Neural crest cell (in vitro differentiated cells): ENCODE measurements at places on chromosomes 16 and 17. TPM values are rescaled to one million over a fixed set of nuclear protein-coding genes. Genes with fewer than 3 reads are reported as not detected.

DNA sequence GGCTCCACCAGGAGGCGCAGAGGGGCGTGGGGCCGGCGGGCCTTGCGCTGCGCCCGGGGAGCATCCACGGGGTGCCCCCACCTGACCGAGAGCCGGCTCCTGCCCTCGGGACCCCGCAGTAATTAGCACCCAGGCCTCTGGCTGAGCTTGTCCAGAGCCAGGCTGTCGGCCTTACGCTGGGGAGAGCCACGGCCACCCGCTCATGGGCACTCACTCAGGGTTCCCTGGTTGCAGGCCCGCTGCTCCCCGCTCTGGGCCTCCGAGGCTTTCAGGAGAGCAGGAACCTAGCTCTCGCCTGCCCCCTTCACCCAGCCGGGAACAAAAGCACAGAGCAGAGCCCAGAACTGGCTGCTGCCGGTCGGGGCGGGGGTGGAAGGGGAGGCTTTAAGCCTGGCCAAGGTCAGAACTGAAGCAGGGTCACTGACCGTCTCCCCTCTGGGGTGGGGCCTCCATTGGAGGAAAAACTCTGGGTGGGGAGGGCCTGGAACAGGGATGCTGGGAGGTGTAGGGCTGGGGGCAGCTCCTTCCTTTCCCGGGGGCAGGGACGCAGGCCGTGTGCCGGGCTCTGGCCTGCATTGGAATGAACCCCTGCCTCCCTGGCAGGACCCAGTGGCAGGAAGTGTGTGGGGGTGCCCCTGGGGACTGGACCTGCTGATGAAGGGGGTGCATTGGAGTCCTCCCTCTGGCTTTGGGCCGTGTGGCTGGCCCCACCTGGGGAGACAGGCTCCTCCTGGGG, 12.3 kb downstream of the GLIS2 start:
- DNase-seq = peak; percentile 68

DNA sequence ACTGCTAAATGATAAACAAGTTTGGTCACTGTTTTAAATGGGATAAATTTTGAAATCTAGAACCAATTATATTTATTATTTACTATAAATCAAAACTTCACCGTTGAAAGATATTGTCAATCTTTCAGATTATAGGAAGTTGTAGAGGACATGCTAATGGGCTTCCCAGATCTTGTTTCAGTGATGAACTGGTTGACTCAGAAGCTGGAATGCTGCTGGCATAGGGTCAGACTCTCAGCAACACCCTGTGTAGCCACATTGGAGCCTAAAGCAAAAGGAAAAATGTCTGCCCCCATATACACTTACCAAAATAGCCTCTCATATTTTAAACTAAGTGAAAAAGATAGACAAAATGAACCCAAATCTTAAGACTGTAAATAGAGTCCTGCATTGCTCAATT, 916.9 kb upstream of the SOX9 start:
- no peak for DNase-seq

- DNase-seq = no peak
Measured at GRCh38 chr17:63703556-63704258, 3.8 kb upstream of the LIMD2 start.

- DNase-seq = no peak
Measured at GRCh38 chr16:35743101-35743692, 2283.8 kb downstream of the TP53TG3F start.

DNA sequence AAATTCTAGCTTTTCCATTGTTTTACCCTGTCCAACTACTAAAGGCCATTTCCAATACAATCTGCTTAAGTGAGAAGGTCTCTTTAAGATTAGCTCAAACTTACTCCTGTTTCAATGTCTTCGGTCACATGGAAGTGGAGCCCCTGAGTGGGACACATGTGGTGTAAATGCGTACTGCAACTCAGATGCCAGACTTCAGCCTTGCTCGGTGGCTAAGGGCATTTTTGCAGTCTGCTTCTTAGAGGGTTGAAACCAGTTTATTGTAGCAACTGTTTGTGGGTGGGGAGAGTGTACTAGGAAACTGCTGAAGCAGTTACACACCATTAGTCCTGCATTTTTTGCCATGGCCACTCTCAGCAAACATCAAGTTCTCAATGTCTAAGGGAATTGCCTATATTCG, 140.6 kb downstream of the PARN start:
- no peak for DNase-seq

GRCh38 chr17:12917399-12917798, 100.4 kb downstream of the ELAC2 start:
- no peak for DNase-seq

GRCh38 chr17:41959030-41959335, 7.6 kb upstream of the CNP start:
- DNase-seq = no peak

DNA sequence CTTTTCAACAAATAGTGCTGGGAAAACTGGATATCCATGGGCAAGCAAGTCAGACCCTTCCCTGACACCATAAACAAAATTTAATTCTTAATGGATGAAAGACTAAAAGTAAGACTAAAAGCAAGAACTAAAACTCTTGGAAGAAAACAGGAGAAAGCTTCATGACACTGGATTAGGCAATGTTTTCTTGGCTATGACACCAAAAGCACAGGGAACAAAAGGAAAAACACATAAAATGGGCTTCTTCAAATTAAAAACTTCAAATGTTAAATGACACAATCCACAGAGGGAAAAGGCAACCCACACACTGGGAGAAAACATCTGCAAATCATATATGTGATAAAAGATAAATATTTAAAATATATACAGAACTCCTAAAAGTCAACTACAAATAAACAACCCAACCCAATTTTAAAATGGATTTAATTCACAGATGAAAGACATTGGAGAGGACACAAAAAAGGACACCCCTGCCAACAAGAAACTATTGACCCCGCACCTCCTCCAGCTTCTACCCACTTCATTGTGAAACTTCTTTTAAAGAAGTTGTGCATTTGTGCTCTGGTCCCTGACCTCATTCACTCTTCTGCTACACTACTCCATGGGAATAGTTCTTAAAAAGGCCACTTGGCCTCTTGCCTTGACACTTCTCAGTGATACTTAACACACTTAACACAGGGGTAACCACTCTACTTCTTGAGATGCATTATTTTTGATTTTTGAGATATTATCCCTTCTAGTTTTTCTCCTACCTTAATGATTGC, 80.3 kb downstream of the TRIM37 start:
- DNase-seq = no peak

DNA sequence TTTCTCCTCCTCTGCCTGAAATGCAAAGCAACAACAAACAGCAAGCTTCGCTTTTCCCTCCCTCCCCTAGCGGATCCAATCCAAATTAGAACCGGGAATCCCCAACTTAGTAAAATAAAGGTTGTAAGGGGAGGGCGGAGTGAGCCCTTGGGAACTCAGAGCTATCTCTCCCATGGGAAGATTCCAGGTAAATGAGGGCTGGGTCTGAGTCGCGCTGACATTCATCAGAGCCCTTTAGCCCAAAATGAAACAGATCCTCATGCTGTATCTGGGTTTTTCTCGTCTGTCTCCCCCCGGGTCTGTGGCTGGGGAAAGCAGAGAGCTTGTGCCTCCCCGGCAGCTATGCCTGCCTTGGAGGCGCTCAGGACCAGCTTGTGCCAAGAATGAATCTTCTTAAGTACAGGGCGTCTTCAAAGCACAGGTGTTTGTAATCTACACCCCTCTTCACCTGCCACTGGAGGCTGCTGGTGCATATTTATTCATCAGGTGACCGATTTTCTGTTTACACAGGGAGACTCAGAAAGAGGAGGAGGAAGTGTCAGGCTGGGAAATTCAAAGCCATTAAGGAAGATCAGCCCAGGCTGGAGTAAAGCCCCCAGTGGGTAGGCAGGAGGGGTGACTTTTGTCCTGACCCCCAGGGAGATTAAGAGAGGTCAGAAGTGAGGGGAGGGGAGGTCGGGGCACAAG, 55.0 kb upstream of the GSE1 start:
- DNase-seq = no peak

DNA sequence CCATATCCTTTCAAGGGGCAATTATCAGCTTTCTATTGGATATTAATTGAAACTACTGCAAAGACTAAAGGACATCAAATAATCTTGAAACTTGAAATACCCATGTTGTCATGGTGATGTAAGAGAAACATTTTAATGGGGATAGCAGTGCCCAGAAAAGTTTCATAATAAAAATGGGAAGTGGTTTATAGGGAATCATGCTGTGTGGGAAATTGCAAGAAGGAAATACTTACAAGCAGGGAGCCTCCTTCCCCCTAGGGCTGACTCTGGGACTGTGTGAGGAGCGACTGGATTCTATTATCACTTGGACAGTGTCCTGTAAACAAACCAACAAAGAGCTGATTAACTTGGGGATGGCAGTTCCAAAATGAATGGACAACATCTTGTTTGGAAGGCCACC, 1393.1 kb upstream of the GOT2 start:
- no peak for DNase-seq

DNA sequence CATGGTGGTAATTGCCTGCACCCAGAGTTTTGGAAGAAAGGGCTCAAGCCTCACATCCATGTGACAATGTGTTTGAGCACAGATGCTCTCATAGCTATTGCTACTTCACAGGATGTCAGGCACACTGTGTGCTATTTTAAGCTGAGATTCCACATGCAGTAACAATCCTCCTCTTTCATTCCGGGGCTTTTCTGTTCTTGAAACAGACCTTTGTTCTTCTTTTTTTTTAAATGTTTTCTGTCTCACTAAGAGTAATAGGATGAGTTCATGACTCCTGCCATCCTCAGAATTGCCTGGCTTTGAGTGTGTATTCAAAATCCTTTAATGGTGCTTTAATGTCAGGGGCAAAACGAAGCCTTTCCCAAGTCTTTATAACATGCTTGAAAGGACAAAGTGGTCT, 198.9 kb downstream of the ABCC12 start:
- peak; percentile 16 for DNase-seq

GRCh38 chr17:67509390-67510287, 132.6 kb downstream of the PITPNC1 start:
- DNase-seq = no peak

- no peak for DNase-seq
Measured at GRCh38 chr16:89519881-89520280, 11.7 kb downstream of the SPG7 start.

- no peak for DNase-seq
Measured at GRCh38 chr17:7219229-7219811, 316 bp downstream of the DLG4 start.

DNA sequence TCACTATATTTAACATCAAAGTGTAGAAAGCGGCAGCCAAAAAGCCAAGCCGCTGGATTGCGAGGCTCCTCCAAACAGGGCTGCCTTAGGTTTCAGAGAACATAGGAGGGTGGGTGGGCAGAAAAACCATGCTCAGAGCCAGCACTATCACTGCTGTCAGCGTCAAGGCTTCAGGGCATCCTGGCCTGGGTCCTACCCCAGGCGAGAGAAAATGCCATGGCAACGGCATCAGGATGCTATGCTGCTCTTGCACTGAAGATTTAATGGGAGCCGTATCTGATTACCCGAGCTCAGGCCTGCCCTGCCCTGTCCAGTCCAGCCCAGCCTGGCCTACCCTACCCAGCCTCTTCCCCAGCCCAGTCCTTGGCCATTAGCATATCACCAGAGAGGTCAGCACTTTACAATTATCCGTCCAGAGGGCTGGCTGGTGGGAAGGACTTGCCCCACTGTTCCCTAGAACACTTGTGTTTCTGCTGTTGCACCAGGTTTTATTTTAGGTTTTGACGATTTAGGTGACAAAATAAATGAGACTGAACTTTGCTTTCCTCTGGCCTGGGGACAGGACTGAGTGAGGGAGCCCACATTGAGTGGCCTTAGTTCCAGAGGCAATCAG, 61.1 kb downstream of the TOM1L2 start:
- peak; percentile 24 for DNase-seq

DNA sequence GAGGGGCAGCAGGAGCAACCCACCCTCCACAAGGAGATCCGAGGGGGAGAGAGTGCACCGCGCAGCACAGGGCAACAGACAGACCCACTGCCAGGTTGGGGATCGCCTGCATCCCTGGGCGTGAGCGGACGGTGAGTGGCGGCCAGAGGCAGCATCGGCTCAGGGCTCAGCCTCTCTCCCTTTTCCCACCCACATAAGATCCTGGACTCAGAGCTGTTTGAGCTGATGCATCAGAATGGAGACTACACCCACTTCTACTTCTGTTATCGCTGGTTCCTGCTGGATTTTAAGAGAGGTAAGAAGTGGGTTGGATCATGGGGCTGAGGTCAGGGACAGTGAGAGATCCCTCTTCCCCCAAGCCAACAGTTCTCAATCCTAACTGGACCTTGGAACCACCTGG, 23.2 kb downstream of the MNT start:
- DNase-seq = no peak

DNA sequence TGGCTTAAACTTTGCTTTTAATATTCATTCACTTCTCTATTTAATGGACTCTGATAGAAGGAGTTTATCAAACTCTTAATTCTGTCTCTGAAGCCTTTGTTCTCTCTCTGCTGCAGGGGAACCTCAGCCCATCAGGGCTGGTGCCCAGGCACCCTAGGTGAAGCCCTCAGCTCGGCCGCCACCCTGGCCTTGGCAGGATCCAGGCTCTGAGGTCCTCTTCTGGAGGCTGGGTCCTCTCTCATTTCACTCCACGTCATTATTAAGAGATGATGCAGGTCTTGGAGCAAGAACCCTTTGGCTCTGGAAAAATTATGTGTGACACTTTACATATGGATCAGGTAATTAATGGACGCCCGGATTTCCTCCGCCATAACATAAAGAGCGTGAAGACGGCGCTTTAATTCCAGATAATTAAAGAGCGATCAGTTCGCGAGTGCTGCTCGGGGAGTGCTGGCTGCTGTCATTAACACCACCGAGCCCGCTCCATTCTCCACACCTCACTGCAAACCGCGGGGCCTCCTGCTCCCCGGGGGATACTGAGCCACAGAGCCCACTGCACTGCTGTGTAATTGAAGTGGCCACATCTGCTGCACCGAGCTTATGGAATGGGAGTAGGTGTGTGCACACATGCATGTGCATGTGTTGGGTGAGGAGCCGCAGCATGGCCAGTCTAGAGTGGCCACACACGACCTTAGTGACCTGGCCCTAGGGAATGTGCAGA, 259.4 kb upstream of the TNRC6C start:
- DNase-seq = no peak

DNA sequence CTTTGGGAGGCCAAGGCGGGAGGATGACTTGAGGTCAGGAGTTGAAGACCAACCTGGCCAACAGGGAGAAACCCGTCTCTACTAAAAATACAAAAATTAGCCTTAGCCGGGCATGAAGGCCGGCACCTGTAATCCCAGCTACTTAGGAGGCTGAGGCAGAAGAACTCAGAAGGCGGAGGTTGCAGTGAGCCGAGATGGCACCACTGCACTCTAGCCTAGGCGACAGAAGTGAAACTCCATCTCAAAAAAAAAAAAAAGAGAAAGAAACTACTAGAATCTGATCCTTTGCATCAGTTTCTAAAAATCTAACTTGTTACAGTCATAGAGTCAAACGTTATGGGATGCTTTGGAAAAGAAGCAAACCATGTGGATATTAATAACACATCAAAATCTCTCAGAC, 1.6 kb upstream of the PECAM1 start:
- DNase-seq = no peak

Gene KRT12
- total RNA-seq = not detected in 2 replicates

Gene TRIM72
- 0.05 TPM in 1 of 2 replicates, not detected in the other for total RNA-seq

Gene CNTD1
- total RNA-seq = not detected in 2 replicates

Gene HBA2
- total RNA-seq = not detected in 2 replicates

Gene MRPL27
- 70.4 and 72.2 TPM in 2 replicates for total RNA-seq

Gene TNS4
- not detected in 2 replicates for total RNA-seq

Gene WFIKKN1
- 8.1 and 8.5 TPM in 2 replicates for total RNA-seq

Gene SHPK
- 21.8 and 22.7 TPM in 2 replicates for total RNA-seq

Gene STH
- not detected in 2 replicates for total RNA-seq

Gene TNP2
- total RNA-seq = not detected in 2 replicates

Gene ANKRD40CL
- not detected in 2 replicates for total RNA-seq
